CD4-positive, alpha-beta T cell treated with Interleukin-6 at 100 ng/mL for 8 hours (primary cell): ENCODE measurements at places on chromosomes 2 and 18.

GRCh38 chr18:26466026-26466425 is 82.3 kb downstream of the KCTD1 start:
- DNase-seq = no peak

- peak; percentile 21 for DNase-seq
Measured at GRCh38 chr2:176140513-176141317, 10.6 kb upstream of the HOXD4 start.

GRCh38 chr2:223729781-223730180 is 107.6 kb downstream of the AP1S3 start:
- no peak for DNase-seq

DNA sequence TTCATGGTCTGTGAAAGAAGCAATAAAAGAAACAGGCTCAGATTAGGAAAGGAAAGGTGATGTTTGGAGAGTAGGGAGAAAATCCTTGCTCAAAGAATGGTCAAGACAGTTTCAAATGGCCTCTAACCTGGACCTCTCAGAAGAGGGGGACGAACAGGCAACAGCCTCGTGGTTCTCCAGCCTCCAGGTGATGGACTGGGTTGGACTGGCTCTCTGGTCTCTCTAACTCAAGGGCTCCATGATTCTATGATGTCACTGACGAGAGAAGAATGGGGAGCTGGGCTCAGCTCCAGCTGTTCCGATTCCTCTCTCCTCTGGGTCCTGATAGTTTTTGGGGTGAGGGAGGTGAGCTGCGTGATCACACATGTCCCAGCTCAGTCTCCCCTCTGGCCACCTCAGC is at the start of gene C2orf74:
Gene C2orf74, plus strand, starts transcription at position 301 of the 400 bp plus-strand sequence. CDS start 327 bp downstream, outside the sequence.
- no peak for DNase-seq

GRCh38 chr2:113232740-113233139 is 46.0 kb downstream of the PAX8 start:
- no peak for DNase-seq

DNA sequence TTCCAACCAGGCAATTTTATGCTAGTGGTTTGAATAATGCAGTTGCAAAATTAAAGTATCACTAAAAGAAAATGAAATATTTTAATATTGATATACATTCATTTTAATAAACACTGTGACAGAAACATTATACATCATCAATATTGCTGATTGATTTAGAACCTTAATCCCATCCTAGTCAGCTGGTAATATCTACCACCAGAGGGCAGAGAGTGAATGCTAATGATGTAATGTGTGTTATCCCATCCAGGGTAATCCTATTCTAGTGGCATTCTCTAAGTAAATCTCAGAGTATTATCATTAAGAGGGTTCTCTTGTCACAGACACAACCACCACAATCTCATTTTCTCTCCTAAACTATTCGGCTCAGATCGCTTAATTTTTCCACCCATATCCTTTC is 477.4 kb downstream of the CPS1 start:
- no peak for DNase-seq

GRCh38 chr18:28581521-28582071 is 404.7 kb upstream of the CDH2 start:
- DNase-seq = no peak

DNA sequence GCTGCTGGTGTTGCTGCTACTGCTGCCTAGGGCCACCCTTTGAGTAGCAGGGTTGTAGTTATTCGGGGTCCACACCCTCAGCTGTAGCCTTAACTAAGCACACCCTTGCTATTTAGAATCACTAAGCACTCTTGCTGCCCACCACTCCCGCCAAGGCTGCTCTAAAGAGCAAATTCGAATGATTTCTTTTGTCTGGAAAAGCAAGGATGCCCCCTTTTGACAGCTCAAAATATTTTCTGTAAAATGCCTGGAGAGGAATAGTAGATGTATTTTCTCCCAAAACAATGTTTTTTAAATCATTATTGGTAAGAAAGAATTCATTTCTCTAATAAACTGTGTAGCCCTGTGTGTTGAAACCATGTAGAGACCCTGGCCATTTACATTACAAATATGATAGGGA is 80.8 kb upstream of the PAPOLG start:
- no peak for DNase-seq

DNA sequence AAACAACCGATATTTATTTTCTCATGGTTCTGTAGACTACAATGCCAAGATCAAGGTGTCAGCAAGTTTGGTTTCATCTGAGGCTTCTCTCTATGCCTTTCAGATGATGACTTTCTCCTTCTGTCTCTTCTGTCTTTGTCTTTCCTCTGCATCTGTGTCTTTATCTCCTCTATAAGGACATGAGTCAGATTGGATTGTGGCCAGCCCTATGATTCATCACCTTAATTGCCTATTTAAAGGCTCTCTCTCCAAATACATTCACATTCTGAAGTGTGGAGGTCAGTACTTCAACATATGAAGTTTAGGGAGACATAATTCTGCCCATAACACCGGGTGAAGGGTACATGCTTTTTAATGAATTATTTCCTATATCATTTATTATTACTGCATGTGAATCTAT is 71.2 kb upstream of the CNTNAP5 start:
- DNase-seq = no peak

DNA sequence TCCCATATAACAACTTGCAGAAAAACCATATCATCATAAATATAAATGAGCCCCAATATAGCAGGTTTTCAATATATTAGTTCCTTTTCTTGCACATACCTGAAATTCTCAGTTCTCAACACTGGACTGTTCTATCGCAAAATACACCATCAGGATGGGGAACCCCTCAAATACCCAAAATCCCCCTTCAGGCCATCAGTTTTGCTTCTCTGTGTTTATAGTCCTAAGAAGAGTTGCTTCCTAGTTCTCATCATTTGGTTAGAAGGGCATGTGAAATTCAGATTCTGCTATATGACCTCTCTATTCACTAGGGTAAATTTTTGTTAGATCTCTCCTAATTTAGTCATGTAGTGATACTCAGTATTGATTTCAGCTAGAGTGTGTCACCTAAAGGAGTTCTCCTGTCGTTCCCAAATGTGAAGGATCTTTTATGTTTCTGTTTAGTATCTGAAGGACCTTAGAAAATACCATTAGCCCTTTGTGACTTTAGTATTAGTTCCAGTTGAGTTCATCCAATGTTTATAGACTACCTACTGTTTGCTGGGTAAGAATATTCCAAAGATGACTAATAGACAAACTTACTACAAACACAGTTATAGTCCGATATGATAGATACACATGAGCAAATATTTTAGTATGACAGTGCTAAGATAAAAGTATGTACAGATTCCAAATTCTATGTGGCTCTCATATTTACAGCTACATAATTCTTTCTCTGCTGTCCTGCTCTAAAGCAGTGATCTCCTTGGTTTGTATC is 115.8 kb downstream of the TTC27 start:
- no peak for DNase-seq

GRCh38 chr2:235492850-235493344 is 946 bp upstream of the AGAP1 start:
- no peak for DNase-seq

DNA sequence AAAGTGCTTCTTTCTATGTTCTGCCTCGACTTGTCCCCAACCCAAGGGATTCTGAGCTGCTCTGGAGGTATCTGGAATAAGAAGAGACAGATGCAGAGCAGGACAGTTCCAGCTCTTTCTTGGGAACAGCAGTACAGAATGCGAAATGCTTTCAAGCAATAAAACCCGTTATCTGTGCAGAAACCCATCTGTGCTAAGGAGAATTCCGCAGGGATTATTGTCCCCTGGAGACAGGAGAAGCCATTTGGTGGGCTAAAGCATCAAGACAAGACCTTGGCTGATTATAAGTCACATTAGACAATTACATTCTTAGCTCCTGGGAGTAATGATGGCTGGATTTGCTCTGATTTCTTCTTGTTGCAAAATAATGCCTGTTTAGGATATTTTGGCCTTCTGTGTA is 185.4 kb upstream of the GLI2 start:
- no peak for DNase-seq

- no peak for DNase-seq
Measured at GRCh38 chr2:104092886-104093285, 761.0 kb upstream of the POU3F3 start.

- DNase-seq = no peak
Measured at GRCh38 chr2:14424478-14425390, 207.8 kb upstream of the LRATD1 start.

GRCh38 chr18:41501848-41502247 is 453.2 kb upstream of the PIK3C3 start:
- DNase-seq = no peak

DNA sequence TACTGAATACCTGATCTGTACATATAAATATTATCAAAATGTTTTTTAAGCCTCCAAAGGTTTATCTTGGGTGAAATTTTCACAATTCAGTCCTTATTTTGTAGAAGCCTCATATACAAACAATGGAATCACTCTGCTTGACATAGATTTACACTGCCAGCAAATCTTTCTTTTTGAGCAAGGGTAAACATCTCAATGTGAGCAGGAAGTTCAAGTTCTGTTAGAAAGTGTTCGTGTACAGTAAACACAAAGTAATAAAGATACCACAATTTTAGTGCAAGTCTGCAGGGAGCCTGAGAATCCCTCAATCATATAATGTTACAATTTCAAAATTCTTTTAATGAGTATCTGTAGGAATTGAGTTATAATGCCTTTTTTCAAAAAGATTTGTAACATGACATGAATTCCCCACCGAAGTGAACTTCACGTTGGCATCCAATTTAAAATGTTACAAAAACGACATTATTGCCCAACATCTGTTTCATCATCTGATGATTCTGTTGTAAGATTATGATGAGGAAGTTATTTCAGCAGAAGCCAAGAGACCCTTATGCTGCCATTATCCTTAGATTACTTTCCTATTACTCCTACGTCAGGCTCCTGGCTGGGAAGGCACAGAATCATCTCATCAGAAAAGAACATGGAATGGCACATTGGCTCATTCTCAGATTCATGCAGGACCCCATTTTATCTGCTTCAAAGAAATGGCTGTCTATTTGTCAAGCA is 283.9 kb upstream of the ACVR2A start:
- no peak for DNase-seq

DNA sequence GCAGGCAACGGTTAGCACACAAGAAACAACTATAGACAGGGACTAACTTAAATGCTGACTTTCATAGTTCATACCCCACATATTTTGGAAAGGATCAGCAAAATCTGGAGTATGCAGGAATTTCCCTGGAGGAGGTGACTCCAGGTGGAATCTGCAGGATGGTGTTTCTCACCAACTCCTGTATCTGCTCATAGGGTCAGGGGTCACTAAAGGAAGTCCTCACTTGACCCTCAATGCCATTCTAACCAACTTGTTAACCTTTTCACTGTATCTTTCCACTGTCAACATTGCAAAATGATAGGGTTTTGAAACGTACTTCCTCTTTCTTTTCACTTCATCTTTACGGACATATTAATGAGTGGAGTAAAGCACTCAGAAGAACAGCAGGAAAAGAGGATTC is 207.0 kb upstream of the CXCR4 start:
- DNase-seq = no peak

- DNase-seq = no peak
Measured at GRCh38 chr2:234973008-234973407, 21.2 kb downstream of the SH3BP4 start.

- no peak for DNase-seq
Measured at GRCh38 chr2:220521551-220521950, 894.1 kb downstream of the SLC4A3 start.
